Mesothelial cell of epicardium (in vitro differentiated cells): ENCODE measurements at places on chromosomes 1 and 21. TPM values are rescaled to one million over a fixed set of nuclear protein-coding genes. Genes with fewer than 3 reads are reported as not detected.

TSPEAR gene
- total RNA-seq: 0.09 to 0.11 TPM (median 0.11 TPM) in 3 replicates

LCE1A gene
- not detected in 3 replicates for total RNA-seq

C8A gene
- not detected in 3 replicates for total RNA-seq

- no peak for DNase-seq
- peaks cover 13% of the 10 kb centered on the region for H3K4me1 ChIP-seq
- H3K27me3 ChIP-seq: no peaks in the 10 kb centered on the region
- no peak overlapping the region for H3K4me3 ChIP-seq
- H3K27ac ChIP-seq: no peak overlapping the region
These were observed 130.4 kb downstream of the LHX4 start for GRCh38 chr1:180360333-180361075.

DNA sequence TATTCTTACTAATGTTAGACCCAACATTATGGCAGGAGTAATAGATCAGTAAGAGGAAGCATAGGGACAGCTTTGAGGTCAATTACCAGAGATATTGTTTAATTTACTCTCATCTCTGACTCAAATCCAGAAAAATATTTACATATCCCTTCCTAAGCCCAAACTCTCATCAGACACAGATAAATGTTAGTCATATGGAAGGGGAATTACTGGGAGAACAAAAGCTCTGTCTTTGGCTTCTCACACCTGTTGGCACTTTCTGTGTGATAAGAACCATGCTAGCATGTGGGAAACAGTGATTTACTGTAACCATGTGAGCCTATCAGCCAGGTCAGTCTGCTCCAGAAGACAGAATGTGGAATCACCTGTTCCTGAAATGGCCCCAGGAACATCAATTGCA, 72.4 kb downstream of the DUSP10 start:
- no peak for DNase-seq
- H3K27ac ChIP-seq: no peak overlapping the region
- H3K36me3 ChIP-seq: no peaks in the 10 kb centered on the region

- peaks cover 13% of the 10 kb centered on the region for H3K36me3 ChIP-seq
- H3K27me3 ChIP-seq: no peaks in the 10 kb centered on the region
- no peak for DNase-seq
- H3K27ac ChIP-seq: peak overlapping the region; percentile 82
These were observed 645 bp downstream of the ATP6V0B start for GRCh38 chr1:43975249-43975961.

DNA sequence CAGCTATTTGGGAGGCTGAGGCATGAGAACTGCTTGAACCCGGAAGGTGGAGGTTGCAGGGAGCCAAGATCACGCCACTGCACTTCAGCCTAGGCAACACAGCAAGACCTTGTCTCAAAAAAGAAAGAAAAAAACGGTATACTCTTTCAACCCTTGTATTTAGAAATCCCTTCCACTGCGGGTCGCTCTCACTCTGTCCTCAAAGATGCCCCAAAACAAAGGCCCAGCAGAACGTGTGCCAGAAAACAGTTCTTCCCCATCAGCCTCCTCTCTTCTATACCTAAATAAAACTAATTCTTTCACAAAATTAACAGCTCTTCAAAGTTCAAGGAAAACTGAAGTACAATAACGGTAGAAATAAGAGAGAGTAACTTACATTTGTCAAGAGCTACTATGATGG, 13.2 kb downstream of the SETD4 start:
- DNase-seq: no peak
- no peak overlapping the region for H3K27ac ChIP-seq
- H3K4me1 ChIP-seq: no peaks in the 10 kb centered on the region
- H3K4me3 ChIP-seq: no peak overlapping the region
- no peaks in the 10 kb centered on the region for H3K27me3 ChIP-seq

DNA sequence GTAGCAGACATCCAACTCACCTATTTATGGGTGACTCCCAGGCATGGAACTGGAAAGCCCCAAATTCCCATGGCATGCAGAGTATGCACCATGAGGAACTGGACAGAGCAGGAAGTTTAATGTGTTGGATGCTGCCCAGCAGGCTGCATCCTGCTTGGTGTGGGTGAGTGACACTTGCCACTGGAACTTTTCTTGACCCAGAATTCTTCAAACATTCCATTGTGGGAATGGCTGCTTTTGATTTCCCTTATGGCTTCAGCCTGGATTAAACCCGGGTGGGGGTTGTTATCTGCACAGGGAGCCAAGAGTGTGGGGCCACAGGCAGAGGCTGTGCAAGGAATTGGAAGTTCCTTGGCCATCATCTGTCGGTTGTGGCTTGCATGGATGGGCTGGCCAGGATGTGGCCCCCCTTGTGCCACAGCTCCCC, 26.9 kb upstream of the BACE2 start:
- peaks cover 17% of the 10 kb centered on the region for H3K4me1 ChIP-seq
- no peak for DNase-seq
- peaks cover 4% of the 10 kb centered on the region for H3K27me3 ChIP-seq
- H3K4me3 ChIP-seq: no peak overlapping the region
- no peaks in the 10 kb centered on the region for H3K36me3 ChIP-seq

DNA sequence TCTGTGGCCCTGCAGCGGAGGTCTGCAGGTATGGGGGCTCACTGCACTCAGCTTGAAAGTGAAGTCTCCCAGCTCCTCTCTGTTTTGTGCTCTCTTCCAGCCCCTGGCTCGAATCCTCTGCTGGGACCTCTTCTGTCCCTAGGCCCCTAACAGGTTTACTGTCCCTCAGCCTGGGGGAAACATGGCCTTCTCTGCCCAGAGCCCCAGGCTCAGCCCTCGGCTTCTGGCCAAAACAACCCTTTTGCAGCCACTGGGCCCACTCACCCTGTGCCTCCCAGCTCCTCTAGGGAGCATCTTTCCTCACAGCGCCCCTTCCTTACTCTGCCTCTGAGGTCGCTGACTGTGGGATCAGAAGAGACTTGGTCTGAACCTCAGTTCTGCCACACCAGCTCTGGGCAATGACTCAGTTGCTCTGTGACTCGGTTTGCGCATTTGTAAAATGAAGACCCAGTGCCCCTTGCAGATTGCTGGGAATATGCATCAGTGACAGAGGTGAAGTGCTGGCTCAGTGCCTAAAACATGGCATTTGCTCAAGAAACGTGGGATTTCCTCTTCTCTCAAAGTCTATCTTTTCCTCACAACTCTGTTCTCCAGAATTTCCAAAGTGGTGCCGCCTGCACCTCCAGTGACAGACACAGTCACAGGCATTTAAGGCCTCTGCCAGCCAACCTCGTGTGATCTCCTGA, 26.5 kb upstream of the TENT5C start:
- no peak for DNase-seq
- no peaks in the 10 kb centered on the region for H3K36me3 ChIP-seq
- no peaks in the 10 kb centered on the region for H3K27me3 ChIP-seq
- no peak overlapping the region for H3K4me3 ChIP-seq

DNA sequence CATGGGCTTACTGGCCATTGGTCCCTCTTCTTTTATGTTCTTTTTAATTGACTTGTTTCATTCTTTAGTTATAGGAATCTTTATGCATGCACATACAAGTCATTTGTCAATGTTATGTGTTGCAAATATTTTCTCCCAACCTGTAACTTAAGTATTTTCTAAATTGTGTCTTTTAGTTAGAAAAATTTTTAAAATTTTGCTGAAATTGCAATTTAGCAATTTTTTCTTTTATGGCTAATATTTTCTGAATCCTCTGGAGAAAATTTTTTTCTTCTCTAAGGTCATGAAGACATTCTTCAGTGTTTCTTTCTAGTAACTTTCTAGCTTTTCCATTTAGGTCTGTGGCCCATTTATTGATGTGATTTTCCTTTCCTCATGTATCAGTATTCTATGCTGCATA, 48.9 kb upstream of the TENT5C start:
- DNase-seq: no peak
- no peak overlapping the region for H3K27ac ChIP-seq
- H3K27me3 ChIP-seq: peaks cover 12% of the 10 kb centered on the region
- H3K4me3 ChIP-seq: no peak overlapping the region

DNA sequence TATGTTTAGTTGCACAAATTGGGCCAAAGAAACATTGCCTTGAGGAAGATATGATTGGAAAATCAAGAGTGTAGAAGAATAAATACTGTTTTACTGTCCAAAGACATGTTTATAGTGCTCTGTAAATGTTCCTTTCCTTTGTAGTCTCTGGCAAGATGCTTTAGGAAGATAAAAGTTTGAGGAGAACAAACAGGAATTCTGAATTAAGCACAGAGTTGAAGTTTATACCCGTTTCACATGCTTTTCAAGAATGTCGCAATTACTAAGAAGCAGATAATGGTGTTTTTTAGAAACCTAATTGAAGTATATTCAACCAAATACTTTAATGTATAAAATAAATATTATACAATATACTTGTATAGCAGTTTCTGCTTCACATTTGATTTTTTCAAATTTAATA, 43.0 kb downstream of the CD46 start:
- no peak overlapping the region for H3K4me3 ChIP-seq
- DNase-seq: no peak

- H3K27me3 ChIP-seq: no peaks in the 10 kb centered on the region
- DNase-seq: no peak
- peaks cover 19% of the 10 kb centered on the region for H3K4me1 ChIP-seq
- peak within 1 kb of the TSS; percentile 21 for H3K27ac ChIP-seq
- H3K36me3 ChIP-seq: no peaks in the 10 kb centered on the region
These were observed at the start of gene LCK for GRCh38 chr1:32250893-32251716. TSS of gene LCK (plus strand) at chr1:32251265. CDS start at chr1:32274330, 23,065 bp downstream.

GRCh38 chr1:201850053-201850397, 21.1 kb downstream of the IPO9 start:
- peaks cover 36% of the 10 kb centered on the region for H3K36me3 ChIP-seq
- peaks cover 11% of the 10 kb centered on the region for H3K4me1 ChIP-seq
- no peak for DNase-seq
- no peaks in the 10 kb centered on the region for H3K27me3 ChIP-seq
- H3K27ac ChIP-seq: peak overlapping the region; percentile 81
- no peak overlapping the region for H3K4me3 ChIP-seq

DNA sequence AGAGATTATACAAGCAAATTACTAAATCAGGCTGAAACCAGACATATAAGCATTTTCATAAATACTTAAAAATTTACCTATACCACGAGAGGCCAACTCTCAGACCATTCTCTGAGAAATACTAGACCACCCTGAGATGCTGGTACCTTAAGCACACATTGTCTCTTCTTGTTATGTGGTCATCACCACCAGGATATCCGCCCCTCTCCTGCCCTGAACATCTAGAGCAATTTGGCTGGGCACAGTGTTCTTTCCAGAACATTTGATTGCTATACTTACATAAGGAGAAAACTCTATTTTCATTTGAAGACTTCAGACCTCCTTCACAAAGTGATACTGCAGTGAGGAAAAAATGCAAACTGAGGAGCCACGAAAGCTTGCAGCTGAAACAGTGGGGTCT, 36.2 kb upstream of the DUSP10 start:
- no peaks in the 10 kb centered on the region for H3K36me3 ChIP-seq
- DNase-seq: no peak
- H3K4me1 ChIP-seq: peaks cover 5% of the 10 kb centered on the region
- no peak overlapping the region for H3K27ac ChIP-seq

DNA sequence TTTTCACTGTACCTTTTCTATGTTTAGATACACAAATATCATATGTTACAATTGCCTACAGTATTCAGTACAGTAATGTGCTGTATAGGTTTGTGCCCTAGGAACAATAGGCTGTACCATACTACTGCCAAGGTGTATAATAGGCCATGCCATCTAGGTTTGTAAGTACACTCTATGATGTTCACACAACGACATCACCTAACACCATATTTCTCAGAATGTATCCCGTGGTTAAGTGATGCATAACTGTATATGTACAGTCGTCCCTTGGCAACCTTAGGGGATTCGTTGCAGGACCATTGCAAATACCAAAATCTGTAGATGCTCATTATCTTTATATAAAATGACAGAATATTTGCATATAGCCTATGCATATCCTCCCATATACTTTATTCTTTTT, 5.8 kb upstream of the SSR2 start:
- H3K27ac ChIP-seq: no peak overlapping the region
- peaks cover 6% of the 10 kb centered on the region for H3K4me1 ChIP-seq
- DNase-seq: no peak
- peaks cover 1% of the 10 kb centered on the region for H3K27me3 ChIP-seq

DNA sequence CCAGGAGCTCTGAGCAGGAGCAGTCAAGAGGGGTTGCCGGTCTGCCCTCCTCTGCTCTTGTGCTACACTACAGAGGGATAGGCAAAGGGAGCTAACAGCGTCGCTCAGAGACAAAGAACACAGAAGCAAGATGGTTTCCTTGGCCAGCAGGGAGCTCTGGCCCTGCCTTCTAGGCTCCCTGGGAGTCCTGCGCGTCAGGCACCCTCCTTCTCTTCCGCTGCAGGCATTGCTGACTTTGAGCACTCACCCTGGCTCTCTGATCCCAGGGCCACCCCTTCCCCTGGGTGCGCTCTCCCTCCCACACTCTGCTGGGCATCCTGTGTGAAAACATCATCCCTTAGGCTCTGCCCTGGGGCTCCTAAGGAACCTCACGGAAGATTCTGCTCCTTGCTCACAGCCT, 489 bp downstream of the TNNI1 start:
- DNase-seq: no peak
- H3K27me3 ChIP-seq: no peaks in the 10 kb centered on the region
- peak overlapping the region; percentile 9 for H3K4me3 ChIP-seq
- no peaks in the 10 kb centered on the region for H3K36me3 ChIP-seq

- H3K4me1 ChIP-seq: peaks cover 15% of the 10 kb centered on the region
- DNase-seq: no peak
- no peak overlapping the region for H3K4me3 ChIP-seq
- no peaks in the 10 kb centered on the region for H3K27me3 ChIP-seq
These were observed 64.0 kb upstream of the ASB17 start for GRCh38 chr1:75996196-75996595.

GRCh38 chr21:44505673-44506278, 34.2 kb downstream of the KRTAP10-1 start:
- H3K4me3 ChIP-seq: no peak overlapping the region
- peaks cover 4% of the 10 kb centered on the region for H3K36me3 ChIP-seq
- no peaks in the 10 kb centered on the region for H3K27me3 ChIP-seq
- H3K4me1 ChIP-seq: no peaks in the 10 kb centered on the region
- H3K27ac ChIP-seq: peak overlapping the region; percentile 30

DNA sequence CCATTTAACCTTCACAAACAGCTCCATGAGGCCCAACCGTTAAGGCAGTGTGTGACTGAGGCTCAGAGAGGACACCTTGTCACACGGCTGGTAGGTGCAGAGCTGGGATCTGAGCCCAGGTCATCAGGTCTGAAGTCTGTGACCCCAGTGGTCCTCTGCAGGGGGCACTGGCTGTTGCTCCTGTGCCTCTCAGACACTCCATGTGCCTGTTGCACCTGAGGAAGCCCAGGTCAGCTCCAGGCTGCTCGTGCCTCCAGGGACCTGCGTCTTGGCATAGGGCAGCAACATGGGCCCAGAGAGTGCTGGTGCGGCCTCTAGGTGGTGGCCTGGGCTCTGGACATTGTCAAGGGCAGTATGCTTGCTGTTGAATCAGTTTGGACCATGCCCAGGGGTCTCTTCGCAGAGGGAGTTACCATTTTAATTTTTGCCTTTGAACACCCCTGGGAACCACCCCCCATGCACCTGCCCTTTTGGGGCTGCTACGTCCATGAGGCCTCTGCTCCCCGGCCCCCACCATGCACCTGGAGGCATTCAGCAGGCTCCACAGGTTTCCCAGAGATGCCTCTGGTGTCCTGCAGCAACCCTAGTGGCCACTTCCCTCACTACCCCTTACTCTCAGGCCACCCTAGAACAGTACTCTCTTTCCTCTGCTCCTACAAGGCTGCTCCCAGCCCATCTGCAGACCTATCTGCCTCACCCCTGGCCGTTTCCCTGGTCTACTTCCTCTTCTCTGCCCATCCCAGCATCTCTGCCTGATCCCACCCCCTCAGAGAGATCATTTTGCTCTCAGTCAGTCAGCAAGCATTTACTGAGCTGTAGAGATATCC, 25.2 kb upstream of the EPS8L3 start:
- H3K27me3 ChIP-seq: no peaks in the 10 kb centered on the region
- no peaks in the 10 kb centered on the region for H3K36me3 ChIP-seq
- no peak overlapping the region for H3K4me3 ChIP-seq
- peak overlapping the region; percentile 35 for H3K27ac ChIP-seq
- peaks cover 91% of the 10 kb centered on the region for H3K4me1 ChIP-seq
